ENCODE measurements at places on chromosomes 1 and 21. TPM values are rescaled to one million over a fixed set of nuclear protein-coding genes. Genes with fewer than 3 reads are reported as not detected.

Gene LRRC53
- not detected for total RNA-seq

Gene OR10Z1
- not detected for total RNA-seq

Gene SLC16A4
- 0.20 TPM for total RNA-seq

DNA sequence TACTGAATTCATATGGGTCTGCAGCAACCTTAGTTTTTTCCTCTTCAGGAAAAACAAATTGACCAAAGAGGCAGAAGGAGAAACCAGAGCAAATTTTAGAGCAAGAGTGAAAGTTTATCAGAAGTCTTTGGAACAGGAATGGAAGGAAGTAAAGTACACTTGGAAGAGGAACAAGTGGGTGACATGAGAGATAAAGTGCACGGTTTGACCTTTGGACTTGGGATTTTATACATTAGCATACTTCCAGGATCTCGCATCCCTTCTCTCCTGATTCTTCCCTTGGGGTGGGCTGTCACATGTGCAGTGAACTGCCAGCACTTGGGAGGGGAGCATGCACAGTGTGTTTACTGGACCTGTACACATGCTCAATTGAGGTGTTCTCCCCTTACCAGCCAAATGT is 754.8 kb upstream of the ADAMTS5 start:
- no peak for DNase-seq

- DNase-seq = no peak
Measured at GRCh38 chr1:177620636-177621190, 349.1 kb downstream of the SEC16B start.

DNA sequence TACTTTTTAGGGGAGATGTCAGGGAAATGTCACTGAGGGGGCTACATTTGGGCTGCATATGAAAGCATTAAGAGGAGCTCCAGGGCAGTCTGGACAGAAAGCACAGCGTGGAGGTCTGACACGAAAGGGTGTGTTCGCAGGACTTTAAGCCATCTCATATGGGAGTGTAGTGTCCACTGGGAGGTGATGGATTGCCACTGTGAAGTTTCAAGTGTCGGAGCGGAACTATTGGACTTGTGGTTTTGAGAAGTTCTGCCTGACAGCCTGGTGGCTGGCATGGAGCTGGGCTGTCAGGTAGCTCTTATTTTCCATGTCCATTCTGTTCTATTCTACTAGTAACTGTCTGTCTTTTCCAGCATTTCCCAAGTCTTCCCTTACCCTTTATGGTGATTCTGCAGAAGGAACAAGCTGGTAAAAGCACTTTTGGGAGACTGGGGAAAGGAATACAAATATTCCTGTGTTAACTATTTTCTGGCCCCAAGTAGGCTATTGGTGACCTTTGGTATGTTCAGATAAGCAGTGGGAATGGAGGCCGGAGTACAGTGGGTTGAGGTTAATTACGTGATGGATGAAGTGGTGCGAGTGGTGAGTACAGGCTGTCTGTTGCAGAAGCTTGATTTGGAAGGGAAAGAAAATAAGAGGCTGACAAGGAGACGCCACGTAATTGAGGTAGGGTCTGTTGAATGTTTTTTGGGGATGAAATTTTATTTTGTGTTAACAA is 19.3 kb downstream of the B3GALT5 start:
- no peak for DNase-seq
